ENCODE measurements at places on chromosomes 6 and 20.

DNA sequence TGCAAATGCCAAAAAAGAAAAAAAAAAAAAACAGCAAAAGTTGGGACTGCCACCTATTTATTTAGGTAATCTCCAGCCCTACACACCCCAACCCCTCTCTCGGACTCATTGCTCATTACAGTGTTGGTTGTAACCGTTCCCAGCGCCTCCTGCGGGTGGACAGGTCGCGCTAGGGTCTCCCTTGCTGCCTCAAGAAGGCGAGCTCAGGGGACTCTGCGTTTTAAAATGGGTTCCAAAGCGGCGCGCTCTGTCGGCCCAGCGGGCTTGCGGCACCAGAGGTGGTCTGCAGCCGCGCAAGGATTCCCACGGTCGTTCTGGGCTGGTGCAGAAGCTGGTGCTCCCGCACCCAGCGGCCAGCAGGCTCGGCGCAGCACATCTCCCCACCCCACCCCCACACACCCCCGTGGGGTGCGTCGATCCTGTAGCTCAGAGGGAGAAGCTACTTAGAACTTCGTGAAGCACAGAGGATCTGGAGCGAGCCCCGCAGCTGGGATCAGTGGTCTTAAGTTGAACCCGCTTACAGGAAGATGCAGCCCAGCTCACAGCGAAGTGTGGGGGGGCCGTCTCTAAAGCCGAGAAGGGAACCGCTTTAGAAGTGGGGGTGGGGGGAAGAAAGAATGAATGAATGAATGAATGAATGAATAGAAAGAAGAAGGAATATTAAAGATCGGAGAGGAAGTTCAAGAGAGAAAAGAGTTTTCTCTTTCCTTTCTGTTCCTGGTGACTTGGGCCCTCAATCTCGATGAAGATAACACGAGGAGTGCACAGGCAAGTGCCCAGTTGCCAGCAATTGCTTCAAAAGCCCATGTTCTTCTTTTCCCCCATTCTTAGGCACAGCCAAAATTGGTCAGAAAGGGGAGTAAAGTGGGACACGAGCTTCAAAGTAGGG lies 780 bp downstream of the TFAP2A start:
- DNase-seq: no peak

GRCh38 chr6:29627755-29628418 lies 5.1 kb downstream of the GABBR1 start:
- peak; percentile 71 for DNase-seq

DNA sequence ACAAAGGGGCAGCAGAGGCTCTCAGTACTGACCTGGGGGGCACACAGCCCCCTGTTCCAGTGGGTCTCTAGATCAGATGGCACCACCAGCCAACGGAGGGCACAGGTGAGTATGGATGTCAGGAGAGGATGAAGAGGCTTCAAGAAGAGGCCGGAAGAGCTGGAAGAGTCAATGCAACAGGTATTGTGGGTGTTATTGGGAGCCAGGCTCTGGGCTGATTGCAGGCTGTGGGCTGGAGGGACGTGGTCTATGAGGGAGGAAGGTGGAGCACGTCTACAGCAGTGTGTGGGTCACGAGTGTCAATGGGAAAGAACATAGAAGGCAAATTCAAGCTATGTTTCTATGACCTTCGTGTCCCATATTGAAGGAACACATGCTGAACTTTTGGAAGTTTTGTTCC lies 18.8 kb upstream of the TAGAP start:
- DNase-seq: no peak

DNA sequence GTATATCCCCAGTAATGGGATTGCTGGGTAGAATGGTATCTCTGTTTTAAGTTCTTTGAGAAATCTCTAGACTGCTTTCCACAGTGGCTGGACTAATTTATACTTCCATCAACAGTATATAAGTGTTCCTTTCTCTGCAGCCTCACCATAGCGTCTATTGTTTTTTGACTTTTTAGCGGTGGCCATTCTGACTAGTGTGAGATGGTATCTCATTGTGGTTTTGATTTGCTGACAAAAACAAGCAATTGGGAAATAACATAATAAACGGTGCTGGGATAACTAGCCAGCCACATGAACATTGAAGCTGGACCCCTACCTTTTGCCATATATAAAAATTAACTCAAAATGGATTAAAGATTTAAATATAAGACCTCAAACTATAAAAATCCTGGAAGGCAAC lies 14.2 kb downstream of the OR2A4 start:
- no peak for DNase-seq

GRCh38 chr20:53565254-53565653 lies 28.4 kb downstream of the ZNF217 start:
- DNase-seq: no peak

GRCh38 chr20:7667194-7667593 lies 273.1 kb downstream of the HAO1 start:
- DNase-seq: no peak

GRCh38 chr20:44959082-44959637 lies 1.0 kb downstream of the TOMM34 start:
- no peak for DNase-seq

DNA sequence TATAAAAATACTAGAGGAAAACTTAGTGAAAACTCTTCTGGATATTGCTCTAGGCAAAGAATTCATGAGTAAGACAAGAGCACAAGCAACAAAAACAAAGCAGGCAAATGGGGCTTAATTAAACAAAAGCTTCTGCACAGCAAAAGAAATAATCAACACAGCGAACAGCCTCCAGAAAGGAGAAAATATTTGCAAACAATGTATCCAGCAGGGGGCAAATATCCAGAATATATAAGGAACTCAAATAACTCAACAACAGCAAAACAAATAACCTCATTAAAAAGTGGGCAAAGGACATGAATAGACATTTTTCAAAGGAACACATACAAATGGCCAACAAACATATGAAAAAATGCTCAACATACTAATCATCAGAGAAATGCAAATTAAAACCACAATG lies 17.1 kb upstream of the HECA start:
- no peak for DNase-seq

DNA sequence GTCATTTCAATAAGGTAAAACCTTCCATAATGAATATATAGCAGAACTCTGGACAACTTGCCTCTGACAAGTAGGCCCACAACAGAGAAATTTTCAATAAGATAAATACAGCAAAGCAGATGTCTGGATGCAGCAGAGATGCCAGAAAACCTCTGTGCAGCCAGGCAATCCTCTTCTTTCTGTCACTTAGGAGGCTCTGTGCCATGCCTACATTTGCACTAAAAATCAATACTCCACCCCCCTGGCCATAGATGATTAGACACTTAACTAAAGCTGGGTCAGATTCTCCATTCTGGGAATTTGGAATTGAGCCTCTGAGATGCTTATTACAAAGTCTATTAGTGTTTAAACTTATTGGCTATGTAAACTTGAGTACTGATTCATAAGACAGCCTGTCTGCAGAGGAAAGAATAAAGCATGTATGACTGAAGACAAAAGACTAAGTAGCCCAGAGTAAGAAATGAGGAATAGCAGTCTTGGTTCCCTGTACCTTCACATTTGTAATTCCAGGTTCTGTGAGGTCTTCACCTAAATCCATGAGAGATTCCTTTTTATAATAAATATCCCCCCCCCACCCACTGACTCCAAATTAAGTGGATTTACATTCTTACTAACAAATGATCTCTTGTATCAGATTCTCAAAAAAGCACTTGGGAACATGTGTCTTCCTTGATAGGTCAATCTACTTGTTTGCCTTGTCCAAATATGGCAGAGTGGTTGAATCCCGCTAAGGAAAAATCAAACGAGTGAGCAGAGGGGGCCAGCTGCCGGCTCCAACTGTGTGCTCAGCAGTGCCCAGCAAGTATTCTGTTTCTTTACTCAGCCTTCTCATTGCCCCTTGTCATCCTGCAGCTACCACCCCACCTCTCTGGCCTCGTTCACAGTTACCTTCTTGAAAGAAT lies 20.4 kb downstream of the MAN1A1 start:
- no peak for DNase-seq

GRCh38 chr6:13469693-13470092 lies 17.7 kb downstream of the GFOD1 start:
- DNase-seq: no peak

- no peak for DNase-seq
Measured at GRCh38 chr6:159716247-159717096, 10.8 kb upstream of the WTAP start.

GRCh38 chr6:101125380-101125971 lies 244.3 kb upstream of the ASCC3 start:
- no peak for DNase-seq

- no peak for DNase-seq
Measured at GRCh38 chr20:16265334-16265733, 307.9 kb downstream of the KIF16B start.

GRCh38 chr20:5885866-5886265 lies 64.5 kb downstream of the TRMT6 start:
- no peak for DNase-seq

DNA sequence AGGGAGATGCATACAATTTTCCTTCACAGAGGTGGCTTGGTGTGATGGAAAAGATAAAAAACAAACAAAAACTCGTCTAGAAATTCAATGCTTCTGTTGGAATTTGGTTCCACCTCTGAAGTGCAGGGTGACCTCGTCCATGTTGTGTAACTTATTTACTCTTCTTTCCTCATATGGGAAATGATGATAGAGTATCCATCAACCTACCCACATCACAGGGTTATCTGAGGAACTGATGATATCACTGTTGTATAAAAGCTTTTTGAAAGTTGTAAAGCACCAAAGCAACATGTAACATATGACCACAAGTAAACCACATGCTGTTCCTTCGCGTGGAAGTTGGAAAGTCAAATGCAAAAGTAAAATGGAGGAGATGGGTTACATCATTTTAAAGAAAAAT lies 212.0 kb upstream of the SGK1 start:
- no peak for DNase-seq

DNA sequence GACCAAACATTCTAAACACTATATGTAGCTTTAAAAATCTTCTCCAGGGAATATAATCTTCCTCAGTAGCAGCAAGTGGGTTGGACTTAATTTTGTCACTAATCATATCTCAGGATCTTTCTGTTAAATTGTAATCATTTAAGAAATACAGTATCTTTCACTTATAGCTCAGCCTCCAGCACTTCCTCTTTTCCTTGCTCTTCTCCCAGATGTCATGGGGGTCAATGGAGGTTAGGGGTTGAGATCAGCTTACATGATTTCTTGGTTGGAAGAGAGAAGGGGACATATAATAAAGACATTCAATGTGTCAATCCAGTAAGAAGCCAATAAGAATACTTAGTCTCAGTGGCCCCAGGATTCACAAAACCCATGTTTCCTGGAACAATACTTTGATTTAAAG lies 15.7 kb upstream of the REPS1 start:
- DNase-seq: no peak

DNA sequence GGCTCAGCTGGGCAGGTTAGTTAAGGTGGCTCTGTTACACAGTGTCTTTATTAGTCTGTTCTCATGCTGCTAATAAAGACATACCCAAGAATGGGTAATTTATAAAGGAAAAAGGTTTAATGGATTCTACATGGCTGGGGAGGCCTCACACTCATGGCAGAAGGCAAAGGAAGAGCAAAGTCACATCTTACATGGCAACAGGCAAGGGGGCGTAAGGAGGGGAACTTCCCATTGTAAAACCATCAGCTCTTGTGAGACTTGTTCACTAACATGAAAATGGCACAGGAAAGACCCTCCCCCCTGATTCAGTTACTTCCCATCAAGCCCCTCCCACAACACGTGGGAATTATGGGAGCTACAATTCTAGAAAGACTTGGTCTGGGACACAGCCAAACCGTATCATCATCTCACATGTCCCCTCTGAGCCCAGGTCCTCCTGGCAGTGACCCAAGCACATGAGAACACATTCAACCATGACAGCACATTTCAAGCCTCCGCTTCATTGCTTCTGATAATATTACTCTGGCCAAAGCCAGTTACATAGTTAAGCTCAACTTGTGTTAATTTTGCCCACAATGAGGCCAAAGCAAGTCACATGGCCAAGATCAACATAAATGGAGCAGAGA lies 383.9 kb downstream of the PLCB1 start:
- no peak for DNase-seq

DNA sequence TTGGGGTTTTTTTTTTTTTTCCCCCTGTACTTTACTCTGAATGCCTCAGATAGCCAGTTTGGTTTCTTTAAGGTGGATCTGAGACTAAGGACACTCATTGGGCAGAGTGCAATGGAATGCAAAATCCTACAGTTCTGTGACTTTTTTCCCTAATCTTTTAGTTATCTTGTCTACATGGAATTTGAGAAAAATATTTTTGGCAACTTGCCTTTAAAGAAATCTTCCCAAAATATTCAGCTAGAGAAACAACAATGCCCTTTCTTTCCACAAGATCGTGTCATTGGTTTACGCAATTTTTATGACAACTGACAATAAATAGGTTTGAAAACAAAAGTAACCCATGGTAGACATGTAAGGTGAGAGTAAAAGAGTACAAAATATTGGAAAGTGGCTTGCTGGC lies 171.7 kb upstream of the LAMP5 start:
- no peak for DNase-seq

DNA sequence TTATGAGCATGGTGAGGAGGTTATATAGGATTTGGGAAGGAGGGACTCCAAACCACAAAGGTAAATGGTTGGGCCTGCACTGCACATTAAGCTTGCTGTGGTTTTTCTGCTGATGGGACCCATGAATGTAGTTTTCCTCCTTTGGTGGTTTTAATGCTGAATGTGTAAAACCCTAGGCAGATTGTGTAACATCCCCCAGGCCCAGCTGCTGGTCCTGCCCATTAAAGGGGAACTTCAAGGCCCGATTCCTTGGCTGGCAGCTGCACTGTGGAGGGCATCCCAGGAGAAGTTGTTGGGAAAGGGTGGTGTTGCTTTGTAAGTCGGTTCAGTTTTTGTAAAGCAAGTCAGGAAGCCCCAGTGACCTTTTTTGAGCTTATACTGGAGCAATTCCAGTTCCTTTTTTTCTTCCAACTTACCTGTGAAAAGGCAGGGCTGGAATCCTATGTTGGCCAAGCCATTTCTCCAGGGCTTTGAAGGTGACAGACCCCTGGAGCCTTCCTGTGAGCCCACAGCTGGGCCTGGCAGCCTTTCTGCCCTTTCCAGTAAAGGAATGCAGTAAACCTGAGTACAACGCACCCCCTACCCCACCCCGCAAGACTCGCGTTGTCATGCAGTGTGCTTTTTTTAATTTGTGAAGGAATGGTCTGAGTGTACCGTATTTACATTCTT lies 43.1 kb upstream of the NAA20 start:
- no peak for DNase-seq

DNA sequence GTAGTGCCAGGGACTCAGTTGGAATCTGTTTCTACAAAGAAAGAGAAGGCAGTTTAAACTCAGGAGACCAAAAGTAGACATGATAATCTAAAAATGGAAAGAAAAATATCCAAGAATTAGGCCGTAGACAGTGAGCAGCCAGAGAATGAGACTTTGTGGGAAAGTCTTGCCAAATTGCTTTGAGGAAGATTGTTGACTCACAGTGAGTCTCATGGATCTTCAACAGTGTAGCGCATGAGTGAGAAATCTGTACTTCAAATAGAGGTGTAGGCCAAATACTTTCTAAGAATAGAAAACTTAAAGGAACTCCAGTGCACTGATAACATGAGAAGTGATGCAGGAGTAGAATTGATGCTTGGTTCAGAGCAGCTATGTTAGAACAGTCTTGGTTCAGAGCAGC lies 284.5 kb downstream of the HTR1B start:
- no peak for DNase-seq
